Stimulated activated CD8-positive, alpha-beta memory T cell treated with anti-CD3 and anti-CD28 coated beads, Interleukin-2, amount 100 ng/mL, for 1 hour (primary cell): ENCODE measurements at places on chromosomes 1 and 21.

DNA sequence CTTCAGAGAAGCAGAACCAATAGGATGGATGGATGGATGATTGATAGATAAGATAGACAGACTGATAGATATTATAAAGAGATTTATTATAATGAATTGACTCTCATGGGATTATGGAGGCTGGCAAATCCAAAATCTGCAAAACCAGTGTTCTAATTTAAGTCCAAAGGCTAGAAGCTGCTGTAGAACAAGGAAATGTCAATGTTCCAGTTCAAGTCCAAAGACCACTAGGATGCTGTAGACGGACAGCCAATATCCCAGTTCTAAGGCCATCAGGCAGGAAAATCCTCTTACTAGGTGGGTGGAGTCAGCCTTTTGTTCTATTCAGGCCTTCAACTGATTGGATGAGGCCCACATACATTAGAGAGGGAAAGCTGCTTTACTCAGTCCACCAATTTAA lies 4.1 kb upstream of the SLC44A3 start:
- DNase-seq, result no peak

DNA sequence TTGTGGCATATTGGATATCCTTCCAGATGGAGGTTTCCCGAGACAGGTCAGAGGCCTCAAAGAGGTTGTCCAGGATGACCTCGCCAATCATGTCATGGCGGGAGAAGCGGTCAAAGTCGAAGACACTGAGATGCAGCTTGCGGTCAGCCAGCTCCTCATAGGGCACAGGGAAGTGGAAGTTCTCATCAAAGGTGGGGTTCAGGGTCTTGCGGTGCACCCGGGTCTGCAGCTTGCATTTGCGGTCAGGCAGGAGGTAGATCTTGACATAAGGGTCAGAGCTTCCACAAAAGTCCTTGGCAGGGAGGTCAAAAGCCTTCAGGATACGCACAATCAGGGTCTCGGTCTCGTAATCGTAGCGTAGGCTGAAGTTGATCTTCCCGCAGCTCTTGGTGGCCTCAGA lies 16.2 kb downstream of the SYT6 start:
- DNase-seq, result no peak

DNA sequence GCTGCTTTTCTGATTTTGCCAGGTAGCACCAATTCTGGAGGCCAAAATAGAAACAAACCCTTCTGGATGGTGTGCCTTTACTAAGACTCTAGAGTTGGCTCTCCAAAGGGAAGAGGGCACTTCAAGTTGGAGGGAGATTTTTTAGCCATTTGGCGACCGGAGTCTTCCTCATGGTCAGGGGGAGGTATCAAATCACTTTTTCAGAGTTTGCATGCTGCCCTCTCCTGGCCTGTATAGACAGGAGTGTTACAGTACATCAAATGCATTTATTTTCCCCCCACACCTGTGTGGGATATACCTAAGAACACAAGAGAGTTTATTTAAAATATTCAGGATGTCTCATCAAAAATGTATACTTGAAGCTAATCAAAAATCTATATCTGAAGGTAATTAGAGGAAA lies 3.2 kb downstream of the GREM2 start:
- DNase-seq, result no peak

DNA sequence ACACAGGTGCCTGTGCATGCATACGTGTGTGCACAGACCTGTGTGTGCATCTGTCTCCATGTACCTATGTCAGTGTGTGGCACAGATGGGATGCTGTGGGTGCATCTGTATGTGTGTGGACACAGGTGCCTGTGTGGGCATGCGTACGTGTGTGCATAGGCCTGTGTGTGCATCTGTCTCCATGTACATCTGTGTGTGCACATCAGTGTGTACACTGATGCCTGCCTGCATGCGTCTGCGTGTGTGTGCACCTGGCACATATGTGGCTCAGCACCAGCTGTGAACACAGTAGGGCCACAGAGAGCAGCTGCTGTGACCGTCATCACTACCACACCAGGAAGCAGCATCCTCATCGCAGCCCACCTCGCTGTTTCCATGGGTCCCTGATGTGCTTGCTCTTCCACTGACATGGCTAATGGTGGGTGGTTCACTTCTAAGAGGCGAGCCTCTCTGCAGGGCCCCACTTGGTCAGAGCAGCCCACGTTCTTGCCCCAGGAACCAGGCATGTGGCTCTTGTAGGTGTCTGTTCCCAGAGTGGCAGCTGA lies 9.6 kb upstream of the SPATC1L start:
- DNase-seq, result no peak

GRCh38 chr1:155093911-155094621 lies 15.4 kb downstream of the EFNA3 start:
- DNase-seq, result no peak

DNA sequence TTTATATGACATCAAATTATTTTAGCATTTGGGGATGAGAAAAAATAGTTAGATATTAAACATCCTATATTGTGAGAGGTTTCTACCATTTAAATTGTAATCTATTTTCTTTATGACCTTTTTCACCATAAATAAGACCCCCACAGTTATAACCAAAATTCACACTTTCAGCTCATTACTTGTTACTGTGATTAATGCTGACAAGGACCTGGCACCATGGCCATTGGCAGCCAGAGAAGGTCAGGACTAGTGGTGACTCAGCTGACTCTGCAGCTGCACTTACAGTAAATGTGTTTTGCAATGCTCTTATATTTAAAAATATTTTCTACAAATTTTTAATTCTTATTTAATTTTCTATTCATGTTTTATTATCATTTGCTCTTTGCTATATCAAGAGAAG lies 133.3 kb upstream of the C1orf105 start:
- no peak for DNase-seq

GRCh38 chr1:184032930-184033418 lies 4.6 kb downstream of the COLGALT2 start:
- no peak for DNase-seq

DNA sequence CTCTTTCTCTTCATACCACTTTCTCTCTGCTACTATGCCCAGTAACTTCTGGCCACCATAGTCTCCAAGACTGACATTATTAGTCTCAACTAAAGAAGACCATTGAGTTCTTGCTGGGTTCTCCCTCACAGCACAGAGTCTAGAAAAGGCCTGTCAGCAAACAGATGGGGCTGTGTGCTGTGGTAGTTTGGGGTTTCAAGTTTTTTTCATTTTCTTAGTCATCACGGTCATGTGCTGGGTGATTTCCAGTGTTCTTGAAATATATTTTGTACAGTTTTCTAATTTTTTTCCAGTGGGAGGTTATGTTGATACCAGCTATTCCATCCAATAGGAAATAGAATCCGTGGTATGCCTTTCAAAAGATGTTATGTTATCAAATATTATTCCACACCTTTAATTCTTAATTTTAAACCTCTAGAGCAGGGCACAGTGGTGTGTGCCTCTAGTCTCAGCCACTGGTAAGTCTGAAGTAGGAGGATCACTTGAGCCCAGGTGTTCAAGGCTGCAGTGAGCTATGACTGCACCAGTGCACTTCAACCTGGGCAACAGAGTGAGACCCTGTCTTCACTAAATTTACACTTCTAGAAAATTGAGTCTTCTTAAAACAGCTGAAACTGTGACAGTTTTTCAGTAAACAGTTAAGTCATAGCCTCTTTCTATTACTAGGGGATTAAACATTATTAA lies 8.3 kb downstream of the CFHR2 start:
- no peak for DNase-seq

DNA sequence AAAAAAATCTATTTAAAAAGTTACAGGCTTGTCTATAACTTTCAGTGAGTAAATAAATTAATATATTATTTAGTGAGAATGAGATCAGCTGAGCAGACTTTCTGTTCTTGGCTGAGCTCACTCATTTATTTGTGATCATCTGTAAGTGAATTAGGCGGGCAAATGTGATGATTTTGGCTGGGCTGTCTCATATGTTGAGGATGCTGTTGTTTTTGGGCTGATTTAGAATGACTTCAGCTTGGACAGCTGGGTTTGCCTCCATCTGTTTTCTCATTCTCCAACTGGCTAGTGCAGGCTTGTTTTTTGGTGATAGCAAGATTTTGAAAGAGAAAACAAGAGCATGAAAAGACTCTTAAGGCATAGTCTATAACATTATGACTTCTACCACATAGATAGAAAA lies 475.8 kb upstream of the OLFM3 start:
- no peak for DNase-seq

DNA sequence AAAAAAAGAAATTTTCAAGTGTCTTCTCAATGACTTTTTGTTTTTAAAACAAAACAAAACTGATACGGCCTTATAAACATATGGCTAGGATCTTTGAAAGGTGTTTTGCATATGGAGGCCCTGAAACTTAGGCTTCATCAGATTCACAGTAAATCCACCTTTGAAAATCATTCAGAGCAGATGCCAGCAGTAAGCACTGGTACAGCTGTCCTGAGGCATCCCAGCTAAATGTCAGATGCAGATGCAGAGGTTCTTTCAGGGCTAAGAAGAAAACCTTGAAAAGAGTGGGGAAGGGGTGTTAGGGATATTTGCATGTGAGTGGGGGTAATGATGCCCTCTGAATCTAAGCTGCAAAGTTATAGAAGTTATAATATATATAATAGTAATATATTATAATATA lies 56.2 kb upstream of the GNG12 start:
- DNase-seq, result no peak

- no peak for DNase-seq
Observed at GRCh38 chr1:19331262-19331878, 19.2 kb downstream of the SLC66A1 start.

- DNase-seq, result no peak
Observed at GRCh38 chr1:94713472-94714141, 106.5 kb upstream of the SLC44A3 start.

DNA sequence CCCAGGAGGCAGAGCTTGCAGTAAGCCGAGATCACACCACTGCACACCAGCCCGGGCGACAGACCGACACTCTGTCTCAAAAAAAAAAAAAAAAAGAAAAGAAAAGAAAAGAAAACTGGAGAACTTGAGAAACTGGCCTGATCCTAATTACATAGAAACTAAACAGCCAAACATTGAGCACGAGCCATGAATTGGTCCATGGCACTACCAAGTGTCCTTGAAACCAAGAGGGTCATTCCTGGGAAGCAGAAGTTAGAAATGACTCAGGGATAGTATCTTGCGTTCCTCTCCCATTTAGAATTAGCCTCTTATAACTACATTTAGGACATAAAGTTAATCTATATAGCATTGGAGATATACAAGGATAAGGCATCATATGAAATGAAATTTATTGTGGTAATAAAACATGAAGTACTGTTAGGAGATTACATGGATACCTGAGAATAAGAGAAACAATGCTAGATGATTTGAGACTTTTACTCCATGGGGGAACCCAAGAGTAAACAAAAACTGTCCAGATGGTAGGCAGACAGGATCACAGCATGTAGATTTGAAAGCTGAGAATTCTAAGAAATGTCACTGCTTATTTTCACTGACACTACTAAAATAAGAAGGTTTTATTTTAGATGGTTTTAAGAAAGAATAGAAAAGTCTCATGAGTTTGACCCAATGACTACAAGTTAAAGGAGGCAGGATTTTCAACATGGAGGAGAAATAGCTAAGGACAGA lies 39.5 kb upstream of the CPLANE2 start:
- no peak for DNase-seq

DNA sequence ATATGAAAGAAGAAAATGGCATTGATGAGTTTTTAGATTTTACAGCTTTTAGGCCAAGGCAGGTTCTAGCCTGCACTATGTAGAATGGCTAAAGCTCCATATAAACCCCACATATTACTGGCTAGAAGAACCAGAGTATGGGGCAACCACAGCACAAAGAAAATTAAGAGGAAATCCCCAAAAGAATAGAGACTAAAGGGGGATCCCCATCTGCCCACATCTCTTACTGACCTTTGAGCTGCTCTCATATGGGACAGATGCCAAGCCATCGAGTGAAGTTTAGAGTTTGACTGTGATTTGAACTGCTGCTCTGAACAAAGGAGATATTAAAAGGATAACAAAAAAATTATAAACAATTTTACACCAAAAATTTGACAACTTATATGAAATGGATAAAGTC lies 102.2 kb upstream of the HAO2 start:
- DNase-seq, result no peak

GRCh38 chr1:34747638-34747941 lies 7.3 kb upstream of the GJB5 start:
- no peak for DNase-seq

GRCh38 chr1:177914603-177915002 lies 55.3 kb downstream of the SEC16B start:
- DNase-seq, result no peak

- no peak for DNase-seq
Observed at GRCh38 chr1:25472471-25472870, 41.8 kb downstream of the MACO1 start.

DNA sequence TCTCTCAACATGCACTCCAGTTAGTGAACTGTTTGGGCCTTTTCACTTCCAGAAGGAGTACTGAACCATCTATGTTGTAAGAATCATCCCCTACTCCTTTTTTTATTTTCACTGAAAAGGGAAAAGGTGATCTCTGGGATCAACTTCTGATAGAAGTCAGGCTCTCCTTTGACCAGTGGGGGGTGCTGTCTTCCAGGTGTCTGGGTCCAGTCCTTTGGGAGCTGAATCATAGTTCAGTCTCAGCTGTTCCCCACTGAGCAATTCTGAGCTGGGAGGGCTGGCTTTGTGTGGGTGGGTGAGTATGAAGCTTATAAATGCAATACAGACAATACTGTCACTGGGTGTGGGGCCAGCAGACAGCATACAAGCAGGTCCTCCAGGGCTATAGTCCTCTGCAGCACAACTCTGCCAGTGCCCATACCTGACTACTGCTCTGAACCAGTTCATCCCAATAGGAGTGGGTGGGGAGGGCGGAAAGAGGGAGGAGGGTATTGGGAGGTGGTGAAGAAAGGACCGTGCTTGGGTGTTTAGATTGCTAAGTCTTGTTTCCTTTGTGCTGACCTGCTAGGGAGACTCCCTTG lies 12.5 kb upstream of the SARS1 start:
- no peak for DNase-seq

DNA sequence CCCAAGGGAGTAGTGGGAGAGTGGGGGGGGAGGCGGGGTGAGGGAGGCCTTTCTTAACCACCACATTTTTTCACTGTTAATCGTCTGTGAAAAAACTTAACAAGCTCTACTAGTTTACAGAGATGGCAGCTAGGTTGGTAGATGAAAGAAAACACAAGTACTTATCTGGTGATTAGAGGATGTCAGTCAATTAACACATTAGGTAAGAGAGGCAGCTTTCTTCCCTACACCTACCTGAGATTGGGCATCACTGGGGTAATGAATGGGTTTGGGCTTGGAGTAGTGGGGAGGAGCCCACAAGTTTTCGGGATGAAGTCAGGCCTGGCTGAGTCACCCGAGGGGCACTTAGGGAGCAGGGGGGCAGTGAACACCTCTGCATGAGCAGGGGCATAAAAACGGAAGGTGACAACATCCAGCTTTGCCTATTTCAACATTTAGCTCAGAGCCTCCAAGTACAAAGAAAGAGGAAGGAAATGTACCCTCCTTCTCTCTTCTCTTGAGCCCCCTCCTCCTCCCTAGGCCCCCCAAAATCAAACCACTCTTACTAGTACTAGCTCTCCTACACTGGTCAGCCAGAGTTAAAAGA lies 2.5 kb downstream of the LBR start:
- DNase-seq, result no peak

DNA sequence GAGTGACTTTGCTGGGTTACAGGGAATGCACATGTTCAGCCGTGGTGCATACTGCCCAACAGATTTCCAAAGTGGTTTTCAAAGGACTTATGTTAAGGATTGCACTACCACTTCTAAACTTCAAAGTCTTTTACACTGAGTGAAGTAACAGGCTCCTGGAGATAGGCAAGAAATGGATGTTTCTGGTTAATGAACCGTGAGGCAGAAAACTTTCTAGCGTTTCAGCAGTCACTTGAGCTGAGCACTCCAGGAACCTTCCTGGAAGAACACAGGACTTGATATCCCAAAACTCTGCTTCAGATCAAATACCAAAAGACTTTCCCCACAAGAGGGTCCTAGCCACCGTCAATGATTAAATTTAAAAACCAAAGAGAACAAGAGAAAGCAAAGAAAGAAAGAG lies 74.3 kb upstream of the ATP1A1 start:
- no peak for DNase-seq
